Ovary (tissue), 10 donors: ENCODE measurements at places on chromosomes 12 and 14. TPM values are rescaled to one million over a fixed set of nuclear protein-coding genes. Genes with fewer than 3 reads are reported as not detected.

DNA sequence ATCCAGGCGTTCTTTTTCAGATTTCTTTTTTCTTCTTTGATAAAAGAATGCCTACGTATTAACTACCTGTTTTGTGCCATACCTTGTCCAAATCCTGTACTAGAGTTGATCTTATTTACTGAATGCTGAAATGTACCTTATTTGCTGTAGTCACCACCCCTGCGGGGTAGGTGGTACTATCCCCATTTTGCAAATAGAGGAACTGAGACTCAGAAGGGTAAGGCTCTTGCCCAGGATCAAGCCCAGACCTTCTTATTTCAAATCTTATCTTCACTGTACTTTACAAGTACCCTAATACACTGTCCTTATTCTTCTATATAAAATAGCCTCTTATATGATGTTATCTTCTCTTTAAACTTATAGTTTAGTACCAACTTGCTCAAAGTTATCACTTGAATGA is 206.5 kb downstream of the SLC41A2 start:
- H3K27ac ChIP-seq, result no peak overlapping the region
- H3K27me3 ChIP-seq, result no peaks in the 10 kb centered on the region
- H3K4me1 ChIP-seq, result no peaks in the 10 kb centered on the region
- H3K36me3 ChIP-seq, result no peaks in the 10 kb centered on the region
- DNase-seq, result no peak
- H3K4me3 ChIP-seq, result no peak overlapping the region

DNA sequence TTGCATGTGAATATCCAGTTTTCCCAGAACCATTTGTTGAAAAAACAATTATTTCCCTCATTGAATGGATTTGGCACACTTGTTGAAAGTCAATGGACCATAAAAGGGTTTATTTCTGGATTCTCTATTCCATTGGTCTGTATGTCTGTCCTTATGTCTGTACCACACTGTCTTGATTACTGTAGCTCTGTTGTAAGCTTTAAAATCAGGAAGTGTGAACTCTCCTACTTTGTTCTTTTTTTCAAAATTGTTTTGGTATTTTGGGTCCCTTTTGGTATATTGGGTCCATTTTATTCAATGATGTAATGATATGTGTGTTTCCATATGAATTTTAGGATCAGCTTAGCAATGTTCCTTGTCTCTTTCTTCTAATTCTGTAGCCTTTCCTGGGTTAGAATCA is 64.8 kb downstream of the PPP2R5C start:
- H3K4me3 ChIP-seq, result no peak overlapping the region
- DNase-seq, result no peak
- H3K27me3 ChIP-seq, result no peaks in the 10 kb centered on the region
- peaks cover 20% of the 10 kb centered on the region for H3K4me1 ChIP-seq
- H3K36me3 ChIP-seq, result no peaks in the 10 kb centered on the region

- DNase-seq, result no peak
- no peaks in the 10 kb centered on the region for H3K36me3 ChIP-seq
- no peak overlapping the region for H3K4me3 ChIP-seq
- H3K27ac ChIP-seq, result no peak overlapping the region
- H3K4me1 ChIP-seq, result no peaks in the 10 kb centered on the region
These were observed 5.7 kb upstream of the SLCO1A2 start for GRCh38 chr12:21340403-21340802.

DNA sequence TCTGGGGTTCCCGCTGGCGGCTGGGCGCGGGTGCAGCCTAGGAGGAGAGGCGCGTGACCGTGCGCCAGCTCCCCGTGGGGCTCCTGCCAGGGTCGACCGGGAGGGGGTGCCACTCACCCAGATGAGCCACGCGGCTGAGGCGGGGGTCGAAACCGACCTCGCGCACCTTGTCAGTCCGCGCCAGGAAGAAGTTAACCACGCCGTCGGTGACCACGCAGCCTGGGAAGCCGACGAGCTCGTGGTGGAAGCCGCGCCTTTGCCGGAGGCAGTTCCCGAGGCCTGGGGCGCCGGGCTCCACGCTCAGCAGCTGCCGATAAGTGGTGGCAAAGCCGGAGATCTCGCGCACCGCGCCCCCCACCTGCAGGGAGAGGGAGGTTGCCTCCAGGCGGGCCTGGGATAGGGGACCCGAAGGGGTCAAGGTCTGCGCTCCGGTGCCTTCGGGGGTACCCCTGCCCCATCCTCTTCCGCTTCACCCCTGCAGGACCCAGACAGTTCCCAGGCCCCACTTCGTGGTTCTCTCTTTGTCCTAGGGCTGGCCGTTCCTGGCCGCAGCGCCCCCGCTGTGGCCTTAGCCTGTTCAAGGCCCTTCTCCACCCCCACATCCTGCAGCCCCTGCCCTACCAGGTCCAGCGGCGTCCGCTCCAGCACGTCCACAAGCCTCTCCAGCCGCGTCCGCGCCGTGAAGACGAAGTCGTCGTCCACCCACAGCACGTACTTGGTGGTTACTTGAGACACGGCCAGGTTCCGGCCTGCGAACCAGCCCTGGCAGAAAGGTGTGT is 5.3 kb downstream of the B4GALNT1 start:
- no peaks in the 10 kb centered on the region for H3K36me3 ChIP-seq
- peaks cover 4% of the 10 kb centered on the region for H3K4me1 ChIP-seq
- H3K27ac ChIP-seq, result no peak overlapping the region
- H3K27me3 ChIP-seq, result no peaks in the 10 kb centered on the region
- no peak for DNase-seq
- H3K4me3 ChIP-seq, result no peak overlapping the region

The HCAR3 gene
- total RNA-seq, result not detected

The LGMN gene
- 34.8 TPM for total RNA-seq

The HAL gene
- 0.99 TPM for total RNA-seq

The RTL1 gene
- not detected for total RNA-seq
